ENCODE measurements at places on chromosomes 5 and 9.

GRCh38 chr5:129362456-129362855, 97.6 kb upstream of the ADAMTS19 start:
- no peak for DNase-seq

DNA sequence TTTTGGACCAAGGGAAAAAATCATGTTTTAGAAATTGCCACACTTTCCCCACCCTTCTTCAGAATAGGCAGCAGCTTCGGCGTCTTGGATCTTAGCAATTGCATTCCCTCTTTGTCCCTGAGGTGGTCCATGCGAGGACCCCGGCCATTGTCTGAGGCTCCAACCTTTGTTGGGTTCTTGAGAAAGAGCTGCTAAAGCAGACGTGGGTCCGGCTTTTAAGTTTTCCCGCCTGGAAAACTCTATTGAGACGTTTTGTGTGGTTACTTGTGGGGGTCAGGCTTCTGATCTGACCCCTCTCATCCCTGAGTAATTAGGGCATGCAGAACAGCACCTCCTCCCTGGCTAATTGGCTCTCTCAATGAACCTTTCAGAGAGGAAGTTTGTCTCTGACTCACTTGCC, 509.6 kb upstream of the TNC start:
- DNase-seq: no peak

DNA sequence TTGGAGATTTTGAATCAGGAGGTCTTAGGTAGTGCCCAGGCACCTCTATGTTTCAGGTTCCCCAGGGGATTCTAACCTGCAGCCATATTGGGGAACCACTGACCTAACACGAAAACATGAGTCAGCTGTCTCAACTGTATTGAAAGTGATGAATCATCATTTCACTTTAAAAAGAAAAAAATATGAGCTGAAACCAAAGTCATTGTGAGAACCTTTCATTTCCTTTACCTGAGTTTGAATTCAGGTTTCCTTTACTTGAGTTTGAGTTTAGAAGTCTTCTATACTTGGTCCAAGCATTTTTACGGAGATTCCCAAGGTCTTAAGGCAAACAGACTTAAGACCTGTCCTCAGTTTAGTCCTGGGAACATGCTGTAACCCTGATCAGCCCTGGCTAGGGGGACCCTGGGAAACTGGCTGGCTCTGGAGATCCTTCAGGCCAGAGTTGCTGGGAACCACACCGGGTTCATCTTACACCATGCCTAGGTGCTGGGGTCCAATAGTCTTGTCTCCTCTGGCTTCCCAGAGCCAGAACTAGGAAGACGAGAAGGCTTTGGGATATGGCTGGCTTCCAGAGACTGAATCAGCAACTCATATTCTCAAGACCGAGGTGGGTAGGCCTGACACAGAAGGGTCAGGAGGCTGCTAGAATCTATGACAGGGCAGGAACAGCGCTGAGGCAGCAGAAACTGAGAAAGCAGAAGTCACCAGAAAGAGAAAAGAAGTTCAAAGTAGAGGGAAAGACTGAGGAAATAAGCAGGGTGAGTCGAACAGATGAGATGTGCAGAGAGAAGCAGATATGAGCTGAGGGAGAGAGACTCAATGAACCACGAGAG, 16.4 kb upstream of the PDCD1LG2 start:
- DNase-seq: peak; percentile 26

DNA sequence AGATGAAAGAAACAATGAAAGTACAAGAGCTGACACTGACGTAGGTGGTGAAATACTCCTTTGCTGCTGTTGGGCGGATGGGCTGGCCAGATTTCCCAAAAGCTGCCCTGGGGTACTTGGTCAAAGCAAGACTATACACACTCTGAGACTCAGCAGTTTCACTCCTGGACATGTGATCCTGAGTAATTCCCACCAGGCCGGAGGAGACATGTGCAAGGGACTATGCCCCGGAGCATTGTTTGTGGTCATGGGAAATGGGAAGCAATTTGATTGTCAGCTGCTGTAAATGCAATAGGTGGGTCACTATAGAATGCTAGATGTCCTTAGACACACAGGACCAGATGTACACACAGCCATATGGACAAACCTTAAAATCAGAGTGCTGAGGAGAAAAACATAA, 116.1 kb downstream of the DCP2 start:
- no peak for DNase-seq

DNA sequence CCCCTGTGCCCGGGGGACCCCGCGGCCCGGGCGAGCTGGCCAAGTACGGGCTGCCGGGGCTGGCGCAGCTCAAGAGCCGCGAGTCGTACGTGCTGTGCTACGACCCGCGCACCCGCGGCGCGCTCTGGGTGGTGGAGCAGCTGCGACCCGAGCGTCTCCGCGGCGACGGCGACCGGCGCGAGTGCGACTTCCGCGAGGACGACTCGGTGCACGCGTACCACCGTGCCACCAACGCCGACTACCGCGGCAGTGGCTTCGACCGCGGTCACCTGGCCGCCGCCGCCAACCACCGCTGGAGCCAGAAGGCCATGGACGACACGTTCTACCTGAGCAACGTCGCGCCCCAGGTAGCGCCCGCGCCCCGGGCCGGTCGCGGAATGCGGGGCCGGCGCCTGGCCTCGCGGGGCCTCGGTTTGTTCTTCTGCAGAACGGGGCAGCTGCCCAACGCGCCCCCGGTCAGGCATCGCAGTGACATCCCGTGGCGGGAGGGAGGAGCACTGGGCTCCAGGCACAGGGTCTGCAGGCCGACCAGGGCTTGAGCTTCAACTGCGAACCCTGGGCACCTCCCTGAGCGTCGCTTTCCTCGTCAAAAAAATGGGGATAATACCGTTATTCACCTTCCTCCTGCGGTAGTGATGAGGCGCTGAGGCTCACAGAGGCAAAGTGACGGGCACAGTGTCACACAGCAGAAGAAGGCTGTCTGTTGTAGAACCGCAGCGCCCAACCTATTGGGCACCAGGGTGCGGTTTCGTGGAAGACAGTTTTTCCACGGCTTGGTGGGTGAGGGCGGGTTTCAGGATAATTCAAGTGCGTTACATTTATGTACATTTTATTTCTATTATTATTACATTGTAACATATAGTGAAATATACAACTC, 777 bp downstream of the ENDOG start:
- DNase-seq: peak; percentile 36

- DNase-seq: no peak
These were observed 121.4 kb downstream of the NFIB start for GRCh38 chr9:14192556-14192955.

DNA sequence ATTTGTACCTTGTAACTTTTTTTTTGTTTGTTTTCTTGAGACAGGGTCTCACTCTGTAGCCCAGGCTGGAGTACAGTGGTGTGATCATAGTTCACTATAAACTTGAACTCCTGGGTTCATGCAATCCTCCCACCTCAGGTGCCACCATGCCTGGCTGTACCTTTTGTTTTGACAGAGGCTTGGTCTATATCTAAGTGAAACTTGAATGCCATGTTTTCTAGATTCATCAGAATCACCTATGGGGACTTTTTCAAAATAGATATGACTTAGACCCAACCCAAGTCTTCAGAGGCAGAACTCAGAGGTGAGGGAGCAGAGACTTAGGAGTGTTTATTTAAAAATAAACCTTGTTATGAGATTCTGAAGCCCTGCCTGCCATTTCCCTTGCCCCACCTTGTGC, 128.4 kb downstream of the PTTG1 start:
- no peak for DNase-seq

- DNase-seq: peak; percentile 65
These were observed 152.8 kb upstream of the TAS2R1 start for GRCh38 chr5:9782826-9783560.

DNA sequence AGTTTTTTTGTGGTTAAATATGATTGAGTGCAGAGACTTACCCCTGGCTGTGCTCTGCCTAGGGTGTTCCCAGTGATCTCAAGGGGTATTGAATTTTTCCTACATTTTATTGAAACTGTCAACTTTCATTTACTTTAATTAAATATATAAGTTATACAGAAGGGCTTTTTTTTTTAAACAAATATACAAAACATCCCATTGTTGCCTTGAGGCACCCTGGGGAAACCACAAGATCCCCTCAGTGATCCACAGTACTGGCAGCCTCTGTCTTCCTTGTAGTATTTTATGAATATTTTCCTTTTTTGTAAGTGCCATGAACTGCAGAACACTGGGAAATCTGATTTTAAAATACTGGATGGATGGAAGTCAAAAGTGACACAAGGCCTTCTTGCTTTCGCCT, 123.7 kb downstream of the TLE1 start:
- DNase-seq: no peak

GRCh38 chr9:126057121-126057825, 269.4 kb upstream of the MVB12B start:
- no peak for DNase-seq

DNA sequence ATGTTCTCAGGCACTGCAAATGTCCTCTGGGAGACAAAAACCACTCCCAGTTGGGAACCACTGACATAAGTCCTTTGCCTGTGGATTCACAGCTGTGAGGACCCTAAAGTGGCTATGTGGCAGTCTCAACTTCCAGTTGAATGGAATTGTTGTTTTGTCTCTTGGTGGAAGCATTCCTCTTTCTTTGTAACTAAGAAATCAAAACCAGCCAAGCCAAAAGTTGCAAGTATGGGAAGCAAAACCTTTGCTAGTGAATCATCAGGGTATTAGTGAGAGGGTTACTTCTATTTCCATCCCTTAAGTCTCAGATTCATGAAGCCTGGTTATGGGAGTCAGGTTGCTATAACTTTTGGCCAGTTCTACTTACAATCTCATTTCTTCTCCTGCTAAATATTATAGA, 49.8 kb upstream of the RPS23 start:
- no peak for DNase-seq

DNA sequence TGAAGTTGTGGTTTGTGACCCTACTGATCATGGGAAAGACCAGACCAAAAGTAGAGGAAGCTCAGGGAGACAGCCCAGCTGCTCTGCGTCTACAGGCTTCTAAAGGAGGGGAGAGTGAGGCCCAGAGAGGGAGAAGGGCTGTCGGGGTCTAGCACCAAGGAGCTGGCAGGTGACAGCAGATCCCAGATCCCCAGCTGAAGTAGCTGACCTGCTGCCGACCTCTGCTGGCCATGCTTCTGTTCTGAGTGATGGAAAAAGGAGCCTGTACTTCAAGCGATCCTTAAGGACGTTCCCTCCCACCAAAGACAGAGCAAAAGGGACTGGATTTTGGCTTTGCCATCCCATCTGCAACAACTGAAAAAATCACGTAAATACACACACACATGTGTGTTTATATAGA, 22.7 kb upstream of the QSOX2 start:
- DNase-seq: no peak

DNA sequence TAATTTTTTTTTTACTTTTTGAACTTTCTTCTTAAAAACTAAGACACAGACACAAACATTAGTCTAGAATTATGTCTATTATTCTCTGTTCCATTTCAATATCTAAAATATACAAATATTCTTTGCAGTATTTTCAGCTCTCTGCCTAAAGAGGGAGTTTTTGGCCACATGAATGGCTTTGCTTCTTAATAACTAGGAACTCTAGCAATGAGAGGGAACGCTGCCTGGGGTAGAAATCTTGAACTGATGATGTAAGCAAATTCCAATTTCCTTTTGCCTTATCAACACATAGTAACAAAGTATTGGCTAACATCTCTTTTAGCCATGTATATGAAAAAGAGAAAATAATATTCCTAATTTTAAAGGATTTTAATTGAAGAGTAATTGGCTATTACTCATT, 51.9 kb downstream of the SLC25A46 start:
- DNase-seq: no peak

DNA sequence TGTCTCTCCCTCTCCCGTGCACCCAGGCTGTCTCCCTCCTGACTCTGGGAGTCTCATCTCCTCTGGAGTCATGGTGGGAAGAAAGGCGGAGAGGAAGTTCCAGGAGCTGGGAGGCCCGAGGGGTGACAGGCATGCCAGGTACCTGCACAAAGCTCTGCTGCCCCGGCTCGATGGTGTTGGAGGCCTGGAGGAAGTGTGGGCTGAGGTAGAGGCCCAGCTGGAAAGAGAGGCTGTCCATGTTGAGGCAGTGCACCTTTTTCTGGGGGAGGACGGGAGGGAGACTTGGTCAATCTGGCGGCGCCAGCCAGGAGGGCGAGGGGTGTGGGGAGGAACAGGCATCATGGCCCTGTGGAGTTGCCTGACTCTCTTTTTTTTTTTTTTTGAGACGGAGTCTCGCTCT, 15.9 kb downstream of the FPGS start:
- no peak for DNase-seq

DNA sequence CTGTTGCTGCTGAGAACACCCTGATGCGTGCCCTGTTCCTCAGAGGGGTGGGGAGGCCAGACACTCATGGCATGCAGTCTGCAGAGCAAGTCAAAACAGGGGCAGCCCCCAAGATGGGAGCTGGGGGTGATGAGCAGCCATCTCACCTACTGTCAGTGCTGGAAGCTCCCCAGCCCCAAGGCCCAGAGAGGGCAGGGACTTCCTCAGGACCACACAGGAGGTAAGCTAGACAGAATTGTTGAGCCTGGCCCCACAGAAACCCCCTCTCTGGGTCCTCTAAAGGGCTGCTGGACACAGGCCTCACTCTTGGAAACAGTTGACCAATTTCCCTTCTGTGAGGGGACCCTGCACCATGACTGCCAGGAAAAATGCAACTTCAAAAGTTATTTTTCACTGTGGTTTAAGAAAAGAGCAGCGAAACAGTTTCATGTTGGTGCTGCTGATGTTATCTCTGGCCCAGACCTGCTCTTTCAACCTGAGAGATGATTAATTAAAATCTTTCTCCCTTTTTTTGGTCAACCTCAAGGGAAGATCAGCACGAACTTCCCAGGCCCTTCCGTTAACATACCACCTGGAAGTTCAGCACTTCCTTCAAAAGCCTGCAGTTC, 9.6 kb downstream of the CSF2 start:
- no peak for DNase-seq

- no peak for DNase-seq
These were observed 270.7 kb downstream of the TMEM167A start for GRCh38 chr5:82806513-82806912.

GRCh38 chr9:36166168-36166927, 2.8 kb upstream of the CCIN start:
- DNase-seq: peak; percentile 85

DNA sequence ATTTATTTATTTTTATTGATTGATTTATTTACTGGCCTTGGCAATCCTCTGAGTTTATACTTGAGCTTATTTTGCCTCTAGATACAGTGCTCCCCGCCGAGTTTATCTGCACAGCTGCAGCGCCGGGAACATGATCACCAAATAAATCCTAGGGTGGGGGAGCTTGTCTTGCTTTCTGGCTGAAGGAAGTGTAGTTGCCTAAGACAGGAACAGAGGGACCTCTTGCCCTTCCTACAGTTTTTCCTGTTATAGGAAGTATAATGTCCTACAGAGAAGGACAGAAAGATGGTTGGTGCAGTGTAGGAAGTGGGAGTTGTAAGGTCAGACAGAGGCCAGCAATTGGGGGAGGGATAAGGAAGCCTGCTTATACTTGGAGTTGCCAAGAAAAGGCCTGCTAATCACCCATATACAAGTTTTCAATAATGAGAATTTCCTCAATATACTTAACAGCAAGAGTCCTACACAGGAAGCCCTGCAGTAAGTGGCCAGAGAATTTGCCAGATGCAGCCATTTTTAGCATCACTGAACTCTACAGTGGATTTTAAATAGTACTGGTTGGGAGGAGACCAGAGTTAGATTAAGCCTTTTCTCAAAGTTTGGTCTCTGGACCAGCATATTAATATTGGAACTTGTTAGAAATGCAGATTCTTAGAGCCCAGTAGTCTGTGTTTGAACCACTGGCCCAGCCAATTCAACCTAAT, 7.7 kb downstream of the AOPEP start:
- DNase-seq: no peak

- DNase-seq: no peak
These were observed 9.0 kb downstream of the LPAR1 start for GRCh38 chr9:111029260-111029659.

All from colonic mucosa (tissue), 4 donors.